Tibial nerve (tissue), 4 donors: ENCODE measurements at places on chromosomes 1 and 21.

DNA sequence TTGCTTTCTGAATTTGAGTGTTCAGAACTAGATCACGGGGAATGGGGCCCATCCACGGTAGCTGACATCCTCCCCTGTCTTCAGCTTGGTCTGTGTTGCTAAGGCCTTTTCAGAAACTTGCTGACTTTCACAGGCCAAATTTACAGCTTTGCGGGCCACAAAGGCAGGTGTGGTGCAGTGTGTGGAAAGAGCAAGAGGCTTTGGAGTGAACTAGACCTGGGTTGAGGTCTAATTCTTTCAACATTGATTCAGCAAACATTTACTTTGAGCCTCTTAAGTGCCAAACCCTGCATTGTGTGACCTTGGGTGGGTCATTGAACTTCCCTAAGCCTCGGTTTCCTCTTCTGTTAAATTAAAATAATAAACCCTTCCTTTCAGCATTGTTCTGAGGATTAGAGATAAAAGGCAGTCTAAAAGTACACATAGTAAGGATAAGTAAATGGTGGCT, 24.3 kb downstream of the STPG1 start:
- H3K4me1 ChIP-seq: no peaks in the 10 kb centered on the region
- H3K27ac ChIP-seq: no peak overlapping the region
- H3K27me3 ChIP-seq: no peaks in the 10 kb centered on the region
- no peaks in the 10 kb centered on the region for H3K36me3 ChIP-seq

DNA sequence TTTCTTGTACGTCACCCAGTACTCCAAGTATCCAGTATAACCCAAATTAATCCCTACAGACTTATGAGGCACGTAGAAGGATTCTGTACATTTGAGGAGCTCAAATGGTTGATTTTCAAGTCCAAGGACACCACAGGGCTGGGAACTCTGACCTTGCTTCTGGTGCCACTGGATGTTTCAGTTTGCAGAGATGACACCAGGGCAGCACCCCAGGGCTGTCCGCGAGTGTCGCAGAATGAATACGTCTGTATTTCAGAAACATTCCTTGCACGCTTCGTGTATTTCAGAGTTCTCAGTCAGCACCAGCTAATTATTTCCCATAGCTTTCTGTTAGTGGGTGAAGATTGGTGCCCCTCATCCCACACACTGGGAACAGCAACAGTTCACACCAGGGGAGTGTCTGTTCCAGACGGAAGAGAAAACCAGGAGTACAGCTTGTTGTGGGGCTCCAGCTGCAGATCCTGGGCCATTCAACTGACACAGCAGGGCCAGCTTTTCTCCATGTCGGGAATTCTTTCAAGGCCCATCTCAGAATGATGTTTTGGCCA, 159.2 kb downstream of the RHOU start:
- H3K27ac ChIP-seq: no peak overlapping the region
- no peaks in the 10 kb centered on the region for H3K27me3 ChIP-seq
- no peak overlapping the region for H3K4me3 ChIP-seq
- DNase-seq: no peak

- no peaks in the 10 kb centered on the region for H3K4me1 ChIP-seq
- no peak overlapping the region for H3K27ac ChIP-seq
- no peak overlapping the region for H3K4me3 ChIP-seq
- DNase-seq: no peak
Measured at GRCh38 chr1:201751872-201752271, 77.1 kb upstream of the IPO9 start.

DNA sequence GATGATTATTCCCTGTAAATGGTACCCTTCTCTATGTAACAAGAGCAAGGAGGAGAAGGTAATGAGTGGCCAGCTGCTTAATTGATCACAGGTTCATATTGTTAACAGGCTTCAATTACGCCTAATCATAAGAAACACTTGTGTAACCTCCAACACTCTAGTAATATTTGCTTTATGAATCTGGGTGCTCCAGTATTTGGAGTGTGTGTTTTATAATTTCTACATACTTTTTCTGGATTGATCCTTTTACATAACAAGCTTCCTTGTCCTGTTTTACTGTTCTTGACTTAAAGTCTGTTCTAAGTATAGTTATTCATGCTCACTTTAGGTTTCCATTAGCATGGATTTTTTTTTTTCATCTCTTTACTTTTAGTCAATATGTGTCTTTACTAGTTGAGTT, 984.2 kb downstream of the AMY1C start:
- no peak overlapping the region for H3K4me3 ChIP-seq
- no peaks in the 10 kb centered on the region for H3K4me1 ChIP-seq
- no peaks in the 10 kb centered on the region for H3K36me3 ChIP-seq
- no peaks in the 10 kb centered on the region for H3K27me3 ChIP-seq
